ENCODE measurements at places on chromosomes 6 and 20.

DNA sequence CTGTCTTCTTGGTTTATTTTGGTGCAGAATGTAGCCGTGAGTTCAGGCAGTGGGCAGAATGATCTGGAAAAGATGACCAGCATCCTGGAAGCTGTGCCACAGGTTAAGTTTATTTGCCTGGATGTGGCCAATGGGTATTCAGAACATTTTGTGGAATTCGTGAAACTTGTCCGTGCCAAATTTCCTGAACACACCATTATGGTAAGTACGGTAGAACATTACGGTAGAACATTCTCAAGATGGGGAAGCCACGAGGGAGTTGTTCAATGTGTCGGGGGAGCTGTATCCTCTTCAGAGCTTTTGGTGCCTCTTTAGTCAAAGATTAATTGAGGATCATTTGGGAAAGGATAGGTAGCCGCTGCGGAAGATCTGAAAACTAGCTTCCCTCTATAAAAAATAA, 16.1 kb downstream of the GMPR start:
- H3K27me3 ChIP-seq = no peaks in the 10 kb centered on the region
- DNase-seq = no peak
- no peak overlapping the region for H3K27ac ChIP-seq
- no peak overlapping the region for H3K4me3 ChIP-seq
- peaks cover 15% of the 10 kb centered on the region for H3K4me1 ChIP-seq

DNA sequence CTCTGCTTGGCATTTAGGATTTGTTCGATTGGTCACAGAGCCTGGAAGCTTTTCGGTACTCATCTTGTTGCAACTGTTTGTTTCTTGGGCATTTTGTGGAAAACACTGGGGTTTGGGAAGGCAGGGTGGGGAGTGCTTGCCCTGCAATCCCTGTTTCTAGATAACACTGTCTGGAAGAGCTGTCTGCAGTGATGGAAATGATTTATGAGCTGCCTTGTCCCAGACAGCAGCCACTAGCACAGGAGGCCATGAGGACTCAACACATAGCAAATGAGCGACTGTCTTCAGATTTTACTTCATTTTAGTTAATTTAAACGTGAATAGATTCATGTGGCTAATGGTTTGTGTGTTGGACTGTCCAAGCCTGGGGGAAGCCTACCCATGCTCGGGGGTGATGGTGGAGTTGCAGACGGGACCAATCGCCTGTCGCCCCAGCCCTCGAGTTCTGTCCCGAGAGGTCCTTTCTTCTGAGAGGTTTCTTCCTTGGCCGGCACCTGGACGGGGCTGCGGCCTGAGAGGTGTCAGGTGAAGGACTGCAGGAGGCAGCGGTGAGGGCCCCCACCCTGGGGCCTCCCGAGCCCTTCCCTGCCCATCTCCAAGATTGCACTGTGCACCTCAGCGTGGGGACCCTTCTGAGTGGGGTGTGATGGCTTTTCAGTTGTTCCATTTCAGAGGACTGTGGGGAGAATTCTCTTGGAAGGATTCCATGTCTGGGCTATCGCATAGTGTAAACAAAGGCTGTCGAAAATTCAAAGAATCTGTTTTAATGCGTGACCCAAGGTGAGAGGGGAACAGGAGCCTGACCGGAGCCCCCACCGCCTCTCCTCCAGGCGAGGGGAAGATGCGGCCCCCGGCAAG, 55.4 kb downstream of the SMOC2 start:
- peaks cover 7% of the 10 kb centered on the region for H3K4me1 ChIP-seq
- no peak overlapping the region for H3K27ac ChIP-seq
- H3K36me3 ChIP-seq = peaks cover 8% of the 10 kb centered on the region

DNA sequence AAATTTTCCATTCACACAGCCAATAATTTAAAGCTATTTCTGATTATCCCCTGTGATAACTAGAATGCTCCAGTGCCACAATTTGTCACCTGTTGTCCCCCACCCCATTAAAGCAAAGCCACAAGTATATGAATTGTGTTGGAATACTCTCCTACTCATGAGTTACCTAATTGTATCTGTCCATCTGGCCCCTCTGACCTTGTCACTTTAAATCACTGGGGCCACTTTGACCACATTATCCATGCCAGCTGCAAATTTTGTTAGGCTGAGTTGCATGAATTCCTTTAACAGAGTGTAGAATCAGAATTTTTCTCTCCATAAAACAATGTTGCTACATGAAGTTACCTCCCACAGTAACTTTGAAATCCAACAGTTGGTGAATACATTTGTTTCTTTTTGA, 204.6 kb downstream of the MEI4 start:
- no peak overlapping the region for H3K27ac ChIP-seq
- DNase-seq = no peak
- no peaks in the 10 kb centered on the region for H3K27me3 ChIP-seq
- H3K36me3 ChIP-seq = no peaks in the 10 kb centered on the region
- no peaks in the 10 kb centered on the region for H3K4me1 ChIP-seq

DNA sequence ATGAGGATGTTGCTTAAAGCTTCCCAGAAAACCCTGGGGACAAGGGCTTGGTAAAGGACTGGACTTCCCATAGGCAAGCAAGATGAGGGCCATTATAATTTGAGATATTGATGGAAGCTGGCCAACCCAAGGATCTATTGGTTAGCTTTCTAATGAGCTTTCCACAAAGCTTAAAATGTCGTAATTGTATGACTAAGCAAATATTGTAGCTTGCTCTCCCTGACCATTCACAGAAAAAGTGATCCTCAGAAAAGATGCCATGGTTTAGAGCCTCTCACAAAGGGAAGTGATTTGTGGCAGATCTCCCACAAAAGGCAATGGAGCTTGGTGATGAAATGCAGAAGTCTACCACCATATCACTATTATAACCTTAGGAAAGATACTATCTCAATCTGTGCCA, 13.6 kb downstream of the IL17F start:
- DNase-seq = no peak
- H3K27ac ChIP-seq = no peak overlapping the region

DNA sequence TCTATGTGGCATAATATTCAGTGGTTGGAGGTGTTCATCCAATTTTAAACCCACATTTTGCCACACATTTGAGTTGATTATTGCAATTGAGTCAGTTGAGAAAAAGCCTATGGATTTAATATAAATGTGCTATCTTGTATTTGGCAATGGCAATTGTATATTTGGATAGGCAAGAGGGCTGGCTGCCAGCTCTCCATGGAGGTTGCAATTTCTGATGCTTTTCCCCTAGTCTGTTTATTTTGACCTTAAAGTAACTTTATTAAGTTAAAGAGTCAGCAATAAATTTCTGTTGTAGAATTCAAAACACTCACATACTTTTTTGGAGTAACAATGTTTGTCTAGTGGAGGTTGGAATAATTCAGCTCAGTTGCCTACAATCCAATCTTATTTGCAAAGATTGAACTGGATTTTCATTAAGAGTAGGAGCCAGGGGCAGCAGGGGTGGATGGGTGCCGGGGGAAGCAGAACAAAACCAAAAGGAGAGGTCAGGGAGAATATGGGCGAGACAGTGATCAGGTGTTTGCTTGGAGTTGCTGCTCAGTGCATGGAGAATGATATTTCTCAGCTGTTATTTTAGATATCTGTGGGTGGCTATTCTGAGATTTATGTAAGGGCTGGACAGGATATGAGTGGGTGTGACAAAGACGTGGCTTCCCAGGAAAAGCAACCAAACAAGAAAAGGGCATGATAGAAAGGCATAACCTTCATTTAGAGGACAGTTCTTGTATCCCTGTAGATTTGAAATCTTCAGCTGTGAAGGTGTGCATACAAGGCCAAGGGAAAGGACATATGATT, 163.0 kb downstream of the HDGFL1 start:
- H3K4me3 ChIP-seq = no peak overlapping the region
- no peaks in the 10 kb centered on the region for H3K36me3 ChIP-seq
- H3K27ac ChIP-seq = peak overlapping the region; percentile 61
- H3K4me1 ChIP-seq = peaks cover 19% of the 10 kb centered on the region

- H3K27ac ChIP-seq = no peak overlapping the region
- peaks cover 26% of the 10 kb centered on the region for H3K36me3 ChIP-seq
- H3K4me3 ChIP-seq = no peak overlapping the region
- DNase-seq = no peak
- H3K27me3 ChIP-seq = no peaks in the 10 kb centered on the region
- H3K4me1 ChIP-seq = peaks cover 42% of the 10 kb centered on the region
Measured at GRCh38 chr6:169779092-169779815, 27.8 kb downstream of the ERMARD start.

DNA sequence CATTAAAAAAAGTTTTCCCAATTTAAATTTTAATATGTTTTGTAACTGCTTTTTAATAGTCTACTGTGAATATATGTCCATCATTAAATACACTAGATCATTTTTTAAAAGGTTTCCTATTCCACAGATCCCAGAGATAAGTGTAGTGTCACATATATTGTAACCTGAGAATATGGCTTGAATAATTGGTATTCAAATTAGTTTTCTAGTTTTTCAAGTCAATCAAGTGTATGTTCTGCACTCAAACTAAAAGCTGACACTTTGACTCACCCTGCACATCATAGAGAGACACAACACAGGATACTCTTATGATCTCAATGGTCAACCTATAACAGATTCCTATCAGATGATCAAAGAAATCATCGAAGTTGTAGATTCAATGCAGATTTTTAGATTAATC, 49.1 kb downstream of the ZHX3 start:
- H3K4me3 ChIP-seq = no peak overlapping the region
- peaks cover 24% of the 10 kb centered on the region for H3K4me1 ChIP-seq
- H3K27ac ChIP-seq = no peak overlapping the region

DNA sequence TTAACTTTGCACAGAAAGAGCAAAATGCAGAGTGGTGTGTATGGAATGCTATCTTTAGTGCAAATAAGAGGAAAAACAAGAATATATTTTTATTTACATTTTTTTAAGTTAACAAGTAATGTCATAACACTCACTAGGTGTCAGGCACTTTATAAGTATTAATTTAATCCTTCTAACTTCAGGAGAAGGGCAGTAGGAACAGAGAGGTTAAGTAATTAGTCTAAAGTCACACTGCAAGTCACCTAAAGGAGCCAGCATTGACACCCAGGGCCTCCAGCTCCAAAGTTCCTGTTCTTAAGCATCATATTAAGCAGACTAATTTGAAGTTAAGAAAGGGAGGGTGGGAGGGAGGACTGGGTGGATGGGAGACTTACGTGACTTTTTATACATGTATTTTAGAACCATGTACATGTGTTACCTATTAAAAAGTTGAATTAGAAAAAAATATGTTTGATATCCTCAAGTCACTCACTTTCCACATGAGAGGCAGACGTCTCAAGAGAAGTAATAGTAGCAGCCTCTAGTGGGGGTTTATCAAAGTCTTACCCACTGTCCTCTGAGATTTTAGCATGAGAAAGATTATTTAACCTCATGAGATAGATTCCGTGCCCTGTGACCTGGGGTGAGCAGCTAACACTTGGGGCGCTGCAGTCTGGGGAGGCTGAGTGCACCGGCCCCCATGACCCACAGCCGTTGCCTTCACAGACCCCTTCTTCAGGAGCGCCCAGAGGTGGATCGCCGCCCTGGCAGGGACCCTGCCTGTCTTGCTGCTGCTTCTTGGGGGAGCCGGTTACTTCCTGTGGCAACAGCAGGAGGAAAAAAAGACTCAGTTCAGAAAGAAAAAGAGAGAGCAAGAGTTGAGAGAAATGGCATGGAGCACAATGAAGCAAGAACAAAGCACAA, 7.0 kb downstream of the BTN3A1 start:
- no peak for DNase-seq
- H3K4me1 ChIP-seq = peaks cover 9% of the 10 kb centered on the region
- H3K27ac ChIP-seq = no peak overlapping the region

DNA sequence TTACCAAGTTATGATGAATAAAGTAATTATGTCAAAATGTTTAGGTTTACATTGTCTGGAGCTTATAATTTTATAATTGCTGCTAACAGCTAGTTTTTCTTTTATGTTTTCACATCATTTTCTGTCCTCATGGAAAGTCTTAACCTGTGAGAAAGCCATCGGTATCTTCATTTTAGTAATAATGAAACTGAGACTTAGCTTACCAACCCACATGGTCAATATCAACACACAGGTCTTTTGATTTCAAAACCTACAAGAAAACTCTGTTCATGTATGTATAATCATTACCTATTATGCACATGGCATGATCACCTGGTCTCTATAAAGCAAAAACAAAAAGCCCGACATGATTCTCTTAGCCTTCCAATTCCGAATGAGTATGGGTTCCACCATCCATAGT, 61.9 kb downstream of the KCNQ5 start:
- H3K4me1 ChIP-seq = no peaks in the 10 kb centered on the region
- no peak overlapping the region for H3K4me3 ChIP-seq
- DNase-seq = no peak
- no peaks in the 10 kb centered on the region for H3K27me3 ChIP-seq
- no peak overlapping the region for H3K27ac ChIP-seq

- peaks cover 22% of the 10 kb centered on the region for H3K36me3 ChIP-seq
- H3K27ac ChIP-seq = peak overlapping the region; percentile 25
- DNase-seq = no peak
Measured at GRCh38 chr20:13744352-13744751, 40.4 kb downstream of the ESF1 start.

DNA sequence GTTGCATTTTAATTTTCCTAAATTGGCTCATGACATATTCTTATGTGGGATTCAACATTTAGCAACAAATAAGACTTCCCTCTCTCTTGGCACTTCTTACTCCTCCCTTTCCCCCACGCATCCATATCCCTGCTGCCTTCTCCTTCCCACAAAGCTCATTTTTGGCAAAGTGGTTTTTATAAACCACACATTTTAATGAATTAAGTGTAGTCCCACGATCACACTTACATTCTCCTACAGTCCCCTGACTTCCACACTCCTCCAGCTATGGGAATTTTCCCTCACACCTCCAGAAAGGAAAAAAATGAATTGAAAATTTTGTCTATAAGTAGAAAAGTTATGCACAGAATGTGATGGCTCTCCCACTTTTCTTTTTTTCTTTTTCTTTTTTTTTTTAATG, 345.0 kb downstream of the CD83 start:
- H3K27me3 ChIP-seq = no peaks in the 10 kb centered on the region
- no peak overlapping the region for H3K4me3 ChIP-seq
- peaks cover 39% of the 10 kb centered on the region for H3K4me1 ChIP-seq
- DNase-seq = no peak
- H3K36me3 ChIP-seq = no peaks in the 10 kb centered on the region
- H3K27ac ChIP-seq = no peak overlapping the region

DNA sequence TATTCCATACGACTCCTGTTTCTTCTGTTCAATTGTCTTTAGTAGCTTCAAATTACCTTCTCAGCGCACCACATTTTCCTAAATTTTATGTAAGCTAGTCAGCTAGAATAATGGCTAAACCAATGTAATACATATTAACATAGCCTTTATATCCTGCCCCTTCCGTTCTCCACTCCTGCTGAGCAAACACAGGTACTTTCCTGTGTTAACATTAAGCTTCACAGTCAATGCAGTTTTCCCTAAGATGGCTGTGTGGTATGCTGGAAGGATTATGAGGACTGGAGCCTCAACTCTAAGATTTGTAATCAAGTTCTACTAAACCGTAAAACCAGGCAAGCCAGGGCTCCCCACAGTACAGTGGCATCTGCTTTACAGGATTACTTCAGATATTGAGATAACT, 29.4 kb downstream of the HTR1B start:
- H3K27me3 ChIP-seq = peaks cover 3% of the 10 kb centered on the region
- no peak overlapping the region for H3K27ac ChIP-seq
- no peak overlapping the region for H3K4me3 ChIP-seq
- H3K4me1 ChIP-seq = no peaks in the 10 kb centered on the region
- no peaks in the 10 kb centered on the region for H3K36me3 ChIP-seq
- no peak for DNase-seq

GRCh38 chr6:37483917-37484785, 15.5 kb downstream of the CCDC167 start:
- peaks cover 2% of the 10 kb centered on the region for H3K4me1 ChIP-seq
- H3K27ac ChIP-seq = no peak overlapping the region
- H3K4me3 ChIP-seq = no peak overlapping the region
- no peaks in the 10 kb centered on the region for H3K27me3 ChIP-seq

- no peak for DNase-seq
- no peak overlapping the region for H3K4me3 ChIP-seq
Measured at GRCh38 chr6:25732468-25733198, 21.9 kb upstream of the SLC17A4 start.

Data from chondrocyte (in vitro differentiated cells).